ENCODE measurements at places on chromosomes 11 and 22. TPM values are rescaled to one million over a fixed set of nuclear protein-coding genes. Genes with fewer than 3 reads are reported as not detected.

FJX1 gene
- total RNA-seq, result 39.5 TPM

KRTAP5-11 gene
- not detected for total RNA-seq

NAALADL1 gene
- 7.2 TPM for total RNA-seq

SLC25A18 gene
- total RNA-seq, result not detected

HEPN1 gene
- total RNA-seq, result 0.33 TPM

OR52N5 gene
- total RNA-seq, result not detected

A4GALT gene
- total RNA-seq, result 36.3 TPM

NRGN gene
- 2.6 TPM for total RNA-seq

RAB36 gene
- 1.6 TPM for total RNA-seq

TREH gene
- not detected for total RNA-seq

POU2AF3 gene
- total RNA-seq, result not detected

Measured in vein endothelial cell (primary cell).